Fibroblast of lung (primary cell): ENCODE measurements at places on chromosomes 5 and 9. TPM values are rescaled to one million over a fixed set of nuclear protein-coding genes. Genes with fewer than 3 reads are reported as not detected.

DNA sequence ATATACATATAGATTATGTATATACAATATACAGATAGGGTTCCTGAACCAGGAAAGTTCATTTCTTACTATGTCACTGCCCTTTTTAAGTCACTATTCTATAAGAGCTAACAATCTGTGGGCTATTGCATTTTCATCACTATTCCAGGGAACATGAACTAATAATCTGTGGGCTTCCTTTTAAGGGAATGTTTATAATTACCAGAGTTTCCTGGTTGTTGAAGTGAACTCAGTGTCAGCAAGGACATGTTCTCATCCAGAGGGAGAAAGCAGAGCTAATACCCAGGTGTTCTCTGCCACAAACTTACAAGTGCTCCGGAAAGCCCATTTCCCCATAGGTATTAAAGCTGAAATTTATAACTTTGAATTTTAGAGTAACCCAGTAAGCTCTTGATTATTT, 69.6 kb downstream of the CWC27 start:
- DNase-seq, result peak; percentile 77

DNA sequence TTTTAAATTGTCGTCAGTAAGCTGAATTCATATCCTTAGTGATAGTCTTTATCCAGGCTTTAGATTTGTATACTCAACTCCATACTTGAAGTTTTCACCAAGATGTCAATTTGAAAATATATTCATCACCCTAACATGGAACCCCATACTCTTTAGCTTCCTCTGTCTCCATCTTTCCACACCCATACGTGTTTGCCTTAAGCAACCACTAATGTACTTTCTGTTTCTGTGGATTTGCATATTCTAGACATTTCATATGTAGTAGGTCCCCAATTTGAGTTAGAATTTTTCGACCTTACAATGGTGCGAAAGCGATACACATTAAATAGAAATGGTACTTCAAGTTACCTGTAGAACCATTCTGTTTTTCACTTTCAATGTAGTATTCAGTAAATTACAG, 65.2 kb downstream of the NSD1 start:
- DNase-seq, result no peak

DNA sequence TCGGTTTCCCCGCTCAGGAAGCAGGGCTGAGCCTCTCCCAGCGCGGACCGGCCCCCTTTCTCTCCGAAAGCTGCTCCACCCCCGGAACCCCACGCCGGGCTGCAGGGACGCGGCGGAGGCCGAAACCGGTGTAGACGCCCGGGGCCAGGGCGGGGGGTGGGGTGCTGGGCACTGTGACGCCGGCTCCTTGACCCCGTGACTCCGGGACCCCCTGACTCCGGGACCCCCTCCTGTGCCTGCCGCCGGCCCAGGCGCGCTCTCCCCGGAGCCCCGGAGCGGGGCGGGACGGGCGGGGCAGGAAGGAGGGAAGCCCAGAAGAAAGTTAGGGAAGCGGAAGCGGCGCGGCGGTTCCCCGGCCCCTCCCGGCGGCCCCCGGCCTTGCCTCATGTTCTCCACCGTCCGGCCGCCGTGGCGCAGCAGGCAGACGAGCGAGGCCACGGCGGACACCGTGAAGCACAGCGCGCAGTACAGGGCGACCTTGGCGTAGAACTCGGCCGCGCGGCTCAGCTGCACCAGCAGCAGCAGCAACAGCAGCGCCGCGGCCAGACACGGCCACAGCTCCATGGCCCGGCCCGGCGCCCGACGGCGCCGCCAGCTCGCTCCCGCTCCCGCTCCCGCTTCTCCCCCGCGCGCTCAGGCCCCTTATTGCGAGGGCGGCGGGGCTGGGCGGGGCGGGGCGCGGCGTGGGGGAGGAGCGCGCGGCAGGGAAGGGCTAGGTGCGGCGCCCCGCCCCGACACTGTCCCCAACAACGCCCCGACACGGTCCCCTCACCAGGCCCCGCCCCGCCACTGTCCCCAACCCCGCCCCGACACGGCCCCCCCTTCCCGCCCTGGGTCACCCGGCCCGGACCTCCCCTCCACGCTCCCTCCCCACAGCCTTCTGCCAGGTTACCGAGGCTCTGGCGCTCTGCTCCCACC, at the start of gene AGPAT2:
Gene AGPAT2 (minus strand): TSS at position 664 of the 918 bp plus-strand sequence. CDS start 100 bp downstream, at position 564.
- DNase-seq, result peak; percentile 46

DNA sequence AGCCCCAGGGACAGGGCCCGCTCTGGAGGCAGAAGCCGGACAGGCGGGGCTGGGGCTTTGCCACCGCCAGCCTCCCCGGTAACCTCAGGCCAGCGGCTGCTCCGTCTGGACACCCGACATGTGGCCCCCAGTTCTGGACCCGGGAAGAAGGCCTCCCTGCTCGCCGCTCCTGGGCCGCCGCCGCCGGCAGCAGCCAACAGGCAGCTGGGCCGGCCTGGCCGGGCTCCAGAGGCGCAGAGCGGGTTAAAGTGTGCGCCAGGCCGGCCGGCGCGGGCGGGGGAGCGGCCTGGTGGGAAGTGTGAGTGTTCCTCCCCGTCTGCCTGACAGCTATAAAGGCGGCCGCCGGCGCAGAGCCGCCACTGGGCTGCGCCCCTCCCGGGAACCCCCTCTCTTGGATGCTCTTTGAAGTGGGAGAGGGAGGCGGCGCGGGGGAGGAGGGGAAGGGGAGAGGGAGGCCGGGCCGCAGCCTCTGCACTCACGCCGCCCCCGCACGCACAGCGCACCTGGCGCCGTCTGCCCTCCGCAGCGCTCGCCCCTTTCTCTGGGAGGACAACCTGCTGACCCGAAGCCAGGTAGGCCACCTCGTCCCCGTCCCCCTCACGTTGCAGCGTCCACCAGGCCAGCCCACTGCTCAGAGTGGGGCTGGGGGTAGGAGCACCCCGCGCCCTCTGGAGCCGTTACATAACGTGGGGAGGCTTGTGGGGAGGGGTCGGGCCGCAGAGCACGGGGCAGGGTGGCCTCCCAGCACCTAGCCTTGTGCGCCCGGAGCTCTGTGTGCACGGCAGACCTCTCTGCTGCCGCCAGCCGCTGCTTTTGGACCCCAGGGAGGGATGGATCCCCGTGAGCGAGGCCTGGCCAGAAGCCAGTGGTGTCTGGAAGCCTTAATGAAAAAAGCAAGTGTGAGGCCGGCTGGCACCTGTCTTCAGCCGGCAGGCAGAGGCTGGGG, at the start of gene ADAMTSL2:
Gene ADAMTSL2 (plus strand): TSS at position 359 of the 946 bp plus-strand sequence. CDS start 2,009 bp downstream, outside the sequence.
- DNase-seq, result peak; percentile 64

- DNase-seq, result peak; percentile 84
Measured at GRCh38 chr5:126801992-126802294, 25.0 kb downstream of the LMNB1 start.

GRCh38 chr5:179110528-179110927, 50.4 kb downstream of the ZNF354C start:
- DNase-seq, result no peak

- DNase-seq, result peak; percentile 87
Measured at GRCh38 chr9:69122549-69123141, 51.4 kb upstream of the TJP2 start.

DNA sequence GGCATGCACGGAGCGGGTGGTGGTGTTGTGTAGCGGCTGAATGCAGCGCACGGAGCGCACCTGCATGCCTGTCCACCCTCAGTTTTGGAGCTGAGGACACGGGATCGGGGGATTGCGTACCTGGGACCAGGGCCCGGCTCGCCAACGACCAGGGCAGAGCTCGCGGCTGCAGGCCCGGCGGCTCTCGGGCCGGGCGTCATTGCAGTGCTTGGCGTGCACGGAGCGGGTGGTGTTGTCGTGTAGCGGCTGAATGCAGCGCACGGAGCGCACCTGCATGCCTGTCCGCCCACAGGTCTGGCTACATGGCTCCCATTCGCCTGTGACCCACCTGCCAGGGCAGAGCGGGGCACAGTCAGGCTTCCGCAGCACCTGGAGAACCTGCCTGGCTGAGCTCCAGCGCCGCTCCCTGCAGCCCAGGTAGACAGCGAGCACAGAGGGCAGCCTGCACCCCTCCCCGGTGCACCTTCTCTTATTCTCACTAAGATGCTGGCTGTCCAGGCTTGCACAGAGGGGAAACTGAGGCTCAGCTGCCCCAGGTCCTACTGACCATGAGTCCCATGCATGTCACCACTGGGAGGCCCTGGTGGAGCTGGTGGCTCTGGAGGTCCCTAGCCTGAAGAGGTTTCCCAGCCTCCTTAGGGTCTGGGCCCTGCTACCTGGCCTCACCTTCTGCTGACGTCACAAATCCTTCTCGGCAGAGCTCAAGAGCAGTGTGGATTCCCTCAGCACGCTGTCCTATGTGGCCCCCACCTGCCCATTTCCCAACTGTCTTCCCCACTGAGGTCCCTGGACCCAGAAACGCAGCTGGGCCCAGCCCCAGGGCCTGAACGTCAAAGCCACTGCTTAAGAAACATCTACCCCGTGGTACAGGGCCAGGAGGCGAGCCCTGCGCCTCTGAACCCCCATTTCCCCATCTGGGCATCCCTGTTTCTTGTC, 64.9 kb downstream of the ZNF354C start:
- no peak for DNase-seq

- DNase-seq, result no peak
Measured at GRCh38 chr5:10475931-10476676, 34.4 kb downstream of the ROPN1L start.

- DNase-seq, result no peak
Measured at GRCh38 chr9:84860249-84861115, 191.0 kb downstream of the NTRK2 start.

- DNase-seq, result no peak
Measured at GRCh38 chr5:156929366-156929948, 33.6 kb downstream of the TIMD4 start.

GRCh38 chr5:137090151-137090550, 409.0 kb downstream of the SPOCK1 start:
- DNase-seq, result no peak

DNA sequence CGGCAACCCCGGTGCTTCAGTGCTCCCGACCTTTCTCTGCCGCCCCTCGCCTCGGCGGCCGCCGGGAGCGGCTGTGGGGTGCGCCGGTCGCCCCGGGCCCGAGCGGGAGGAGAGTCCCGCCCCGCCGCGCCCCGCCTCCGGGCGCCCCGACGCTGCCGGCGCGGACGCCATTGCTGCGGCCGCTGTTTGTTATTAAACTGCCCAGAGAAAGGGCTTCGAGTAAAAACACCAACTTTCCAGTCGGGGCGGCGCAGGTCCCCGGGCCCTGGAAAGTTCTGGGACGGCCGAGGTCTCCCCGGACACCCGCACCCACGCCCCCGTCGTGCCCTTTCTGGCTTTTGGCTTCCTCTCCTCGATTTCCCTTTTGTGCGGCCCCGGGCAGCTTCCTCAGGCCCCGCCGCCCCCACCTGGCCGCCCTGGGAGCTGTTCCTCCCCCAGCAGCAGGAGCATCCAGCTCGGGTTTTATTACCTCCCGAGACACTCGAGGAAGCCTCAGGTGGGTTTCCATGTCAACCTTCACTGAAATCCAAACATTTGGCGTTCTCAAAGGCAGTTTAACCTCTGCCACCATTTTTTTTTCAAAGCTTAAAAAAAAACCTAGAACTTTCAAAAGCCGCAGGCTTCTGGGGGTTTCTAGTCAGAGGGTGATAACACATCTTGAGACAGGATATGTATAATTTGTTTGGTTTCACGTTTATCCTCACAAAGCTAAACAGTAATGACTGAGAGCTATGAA, 334.4 kb downstream of the CWC27 start:
- DNase-seq, result peak; percentile 51

GRCh38 chr5:95733107-95733665, 2.0 kb downstream of the RHOBTB3 start:
- DNase-seq, result peak; percentile 24

DNA sequence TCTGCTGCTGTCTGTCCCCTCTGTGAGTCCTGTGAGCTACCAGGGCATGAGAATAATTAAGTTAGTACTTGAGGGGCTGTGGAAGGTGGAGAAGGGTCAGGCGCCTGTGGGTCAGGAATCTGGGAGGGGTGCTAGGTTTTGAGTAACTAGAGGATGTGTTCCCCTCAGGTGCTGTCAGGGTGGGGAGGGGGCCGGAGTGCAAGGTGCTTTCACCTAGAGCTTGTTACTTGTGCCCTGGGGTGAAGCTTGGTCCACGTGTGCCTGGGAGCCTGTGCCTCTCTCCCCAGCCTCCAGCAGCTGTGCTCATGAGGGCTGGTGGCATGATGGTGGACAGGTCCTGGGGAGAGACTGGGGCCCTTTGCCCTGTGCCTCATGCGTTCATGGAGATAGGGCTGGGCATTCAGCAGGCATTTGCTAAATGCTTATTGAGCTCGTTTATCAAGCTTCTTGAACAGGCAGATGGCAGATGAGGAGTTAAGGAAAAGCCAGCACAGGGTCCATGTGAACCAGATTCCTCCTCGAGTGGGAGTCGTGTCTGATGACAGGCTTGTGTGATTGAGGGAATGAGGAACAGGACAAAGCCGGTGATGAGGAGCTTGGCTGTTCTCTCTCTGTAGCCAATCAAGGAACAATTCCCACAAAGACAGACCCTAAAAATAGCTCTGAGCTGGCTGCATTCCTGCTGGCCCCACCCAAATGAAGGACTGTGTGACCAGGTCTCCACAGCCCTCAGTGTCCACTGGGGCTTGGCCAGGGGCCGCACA, 40.9 kb downstream of the CACNA1B start:
- DNase-seq, result no peak

- DNase-seq, result peak; percentile 70
Measured at GRCh38 chr5:36462295-36463021, 143.9 kb upstream of the SLC1A3 start.

GRCh38 chr5:71695595-71695994, 23.5 kb upstream of the CARTPT start:
- DNase-seq, result peak; percentile 15

DNA sequence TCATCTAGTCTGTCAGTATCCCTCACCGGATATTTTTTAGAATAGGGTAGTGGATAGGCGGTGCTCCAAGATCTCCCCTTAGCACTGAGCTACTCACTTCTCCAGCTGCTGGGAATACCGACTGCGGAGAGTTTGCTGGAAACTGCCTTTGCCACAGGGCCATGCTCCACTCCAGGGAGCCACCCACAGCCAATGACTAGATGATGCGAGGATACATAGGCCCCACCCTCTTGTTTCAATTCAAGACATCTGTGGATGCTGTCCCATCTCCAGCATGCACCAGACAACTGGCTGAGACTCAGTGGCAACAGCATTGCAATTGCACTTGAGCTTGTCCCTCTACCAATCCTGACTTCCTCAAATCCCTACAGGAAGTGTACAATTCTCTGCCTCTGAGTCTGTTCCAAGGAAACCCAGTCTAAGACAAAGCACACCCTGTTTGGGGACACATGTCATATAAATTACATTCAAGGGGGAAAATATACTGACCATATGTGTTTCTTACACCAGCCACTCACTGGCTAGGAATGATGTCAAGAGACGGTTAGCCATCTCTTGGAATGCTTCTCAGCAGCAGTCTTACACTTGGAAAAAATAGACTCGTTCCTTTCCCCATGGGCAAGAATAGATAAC, 312.6 kb upstream of the KIF2A start:
- peak; percentile 14 for DNase-seq

GRCh38 chr9:121325387-121325786, 44.7 kb downstream of the STOM start:
- no peak for DNase-seq

GRCh38 chr5:116507051-116507537, 67.5 kb downstream of the SEMA6A start:
- DNase-seq, result peak; percentile 76

The PGM5 gene
- total RNA-seq, result 37.5 and 113 TPM in 2 replicates

The CYLC2 gene
- total RNA-seq, result not detected in 2 replicates

The SLC28A3 gene
- total RNA-seq, result under 0.01 and 0.17 TPM in 2 replicates

The CYSRT1 gene
- total RNA-seq, result 0.51 and 0.66 TPM in 2 replicates

The PDE6A gene
- total RNA-seq, result under 0.01 TPM in 2 replicates

The SPATA31D4 gene
- total RNA-seq, result not detected in 2 replicates

The PCDHB6 gene
- 0.26 and 0.33 TPM in 2 replicates for total RNA-seq

The DBH gene
- not detected in 2 replicates for total RNA-seq

The ADAMTS16 gene
- under 0.01 and 0.17 TPM in 2 replicates for total RNA-seq

The ARSI gene
- total RNA-seq, result 5.9 and 8.5 TPM in 2 replicates

The TSSK1B gene
- total RNA-seq, result under 0.01 and 0.50 TPM in 2 replicates
